AG08396 (cell line): ENCODE measurements at places on chromosomes 3 and 15.

- no peak for DNase-seq
These were observed 18.9 kb downstream of the GBE1 start for GRCh38 chr3:81742581-81742980.

DNA sequence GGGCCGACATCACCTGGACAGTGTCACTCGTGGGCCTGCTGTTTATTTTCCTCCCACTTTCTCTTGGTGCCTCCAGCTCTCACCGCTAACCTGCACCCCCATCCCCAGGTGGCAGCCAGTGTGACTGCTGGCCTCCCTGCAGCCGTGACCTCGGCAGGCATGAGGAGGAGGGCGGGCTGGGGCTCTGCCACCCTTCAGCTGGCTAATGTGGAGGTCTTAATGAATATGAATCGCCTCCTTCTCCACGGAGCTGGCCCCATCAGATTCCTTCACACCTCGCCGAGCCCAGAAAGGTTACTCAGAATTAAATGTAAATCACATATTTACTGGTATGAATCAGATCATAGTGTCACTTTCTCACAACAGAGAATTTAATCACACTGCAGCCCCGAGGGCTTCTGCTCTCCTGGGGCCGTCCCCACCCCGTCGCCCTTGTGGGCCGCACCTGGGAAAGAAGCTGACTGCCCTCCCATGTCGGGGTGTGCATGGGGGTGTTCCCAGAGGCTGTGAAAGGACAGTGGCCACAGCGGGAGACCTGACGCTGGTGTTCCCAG, 171.1 kb upstream of the TLE3 start:
- DNase-seq, result no peak

DNA sequence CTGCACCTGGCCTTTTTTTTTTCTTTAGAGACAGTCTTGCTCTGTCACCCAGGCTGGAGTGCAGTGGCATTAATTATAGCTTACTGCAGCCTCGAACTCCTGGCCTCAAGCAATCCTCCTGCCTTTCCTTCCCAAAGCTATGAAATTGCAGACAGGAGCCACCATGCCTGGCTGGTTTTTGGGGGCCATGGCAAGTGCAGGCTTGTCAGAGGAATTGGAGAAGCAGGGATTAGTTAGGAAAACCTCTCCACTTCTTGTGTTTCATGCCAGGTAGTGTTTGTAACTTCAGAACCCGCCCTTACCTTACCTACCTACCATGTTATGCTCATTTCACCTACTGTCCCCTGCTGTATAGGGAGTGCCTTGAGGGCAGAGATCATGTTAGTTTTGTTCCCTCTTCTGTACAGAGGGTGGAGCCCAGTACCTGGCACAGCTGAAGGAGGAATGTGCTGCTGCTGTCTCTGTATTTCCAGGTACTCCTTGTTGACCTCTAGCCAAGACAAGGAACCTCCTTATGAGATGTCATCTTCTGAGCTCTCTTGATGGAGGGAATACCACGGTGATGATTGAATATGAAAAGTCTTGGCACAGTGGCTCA, 43.8 kb downstream of the TRAK1 start:
- DNase-seq, result no peak

- DNase-seq, result no peak
These were observed 238.7 kb downstream of the SV2B start for GRCh38 chr15:91338766-91339165.

DNA sequence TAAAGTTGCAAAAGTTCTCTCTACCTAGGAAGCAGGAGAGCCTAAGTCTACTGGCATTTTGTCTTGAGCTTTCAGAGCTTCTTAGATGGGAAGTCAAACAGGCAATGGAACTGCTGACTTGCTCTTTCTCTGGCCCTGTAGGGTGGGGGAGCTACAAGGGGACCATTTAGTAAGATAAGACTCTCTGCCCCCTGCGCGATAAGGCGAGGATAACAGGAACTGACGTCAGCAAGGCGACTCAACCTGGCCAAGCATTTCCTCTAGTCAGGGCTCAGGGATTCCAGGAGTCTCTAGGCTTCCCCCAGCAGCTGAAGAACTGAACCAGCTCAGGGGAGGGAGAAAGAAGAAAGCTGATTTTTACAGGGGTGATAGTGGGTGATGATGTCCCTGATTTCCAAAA, 5.8 kb downstream of the RARB start:
- no peak for DNase-seq

- no peak for DNase-seq
These were observed 411.7 kb downstream of the NAALADL2 start for GRCh38 chr3:175270866-175271265.

DNA sequence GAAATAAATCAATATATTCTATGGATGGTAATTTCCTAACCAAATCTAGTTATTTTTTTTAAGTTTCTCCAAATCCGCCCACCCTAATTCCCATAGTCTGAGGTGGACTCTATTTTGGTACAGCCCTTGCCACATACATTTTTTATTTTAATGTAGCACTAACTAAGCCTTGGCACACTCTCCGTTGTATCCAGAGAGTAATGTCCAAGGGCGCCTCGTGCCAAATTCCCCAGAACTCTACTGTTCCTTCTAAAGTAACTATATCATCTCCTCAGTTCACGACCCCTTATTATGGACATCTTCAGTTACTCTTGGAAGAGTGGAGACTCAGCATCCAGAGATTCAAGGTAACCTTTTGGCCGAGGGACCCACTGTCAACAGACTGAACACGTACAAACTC, 1.3 kb downstream of the VGLL3 start:
- no peak for DNase-seq

DNA sequence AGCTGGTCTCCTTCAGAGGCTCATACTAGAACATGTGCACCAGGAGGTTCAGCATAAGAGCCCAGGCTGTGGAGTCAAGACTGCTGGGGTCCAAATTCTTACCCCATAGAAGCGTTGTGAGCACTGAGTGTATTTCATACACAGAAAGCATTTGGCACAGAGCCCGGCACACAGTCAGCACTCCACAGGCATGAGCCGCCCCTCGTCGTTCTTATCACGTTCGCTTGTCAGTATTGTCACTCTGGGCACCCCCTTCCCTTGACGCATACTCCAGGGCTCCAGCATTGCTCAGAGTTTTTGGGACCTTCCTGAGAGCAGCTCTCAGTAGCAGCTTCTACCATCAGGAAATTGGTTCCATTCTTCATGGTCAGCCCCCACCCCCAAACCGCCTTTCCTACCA, 25.2 kb downstream of the CORO2B start:
- DNase-seq, result no peak

GRCh38 chr3:58021962-58022361, 13.7 kb downstream of the FLNB start:
- DNase-seq, result no peak

- DNase-seq, result no peak
These were observed 3.4 kb upstream of the CTNNB1 start for GRCh38 chr3:41195946-41196345.

DNA sequence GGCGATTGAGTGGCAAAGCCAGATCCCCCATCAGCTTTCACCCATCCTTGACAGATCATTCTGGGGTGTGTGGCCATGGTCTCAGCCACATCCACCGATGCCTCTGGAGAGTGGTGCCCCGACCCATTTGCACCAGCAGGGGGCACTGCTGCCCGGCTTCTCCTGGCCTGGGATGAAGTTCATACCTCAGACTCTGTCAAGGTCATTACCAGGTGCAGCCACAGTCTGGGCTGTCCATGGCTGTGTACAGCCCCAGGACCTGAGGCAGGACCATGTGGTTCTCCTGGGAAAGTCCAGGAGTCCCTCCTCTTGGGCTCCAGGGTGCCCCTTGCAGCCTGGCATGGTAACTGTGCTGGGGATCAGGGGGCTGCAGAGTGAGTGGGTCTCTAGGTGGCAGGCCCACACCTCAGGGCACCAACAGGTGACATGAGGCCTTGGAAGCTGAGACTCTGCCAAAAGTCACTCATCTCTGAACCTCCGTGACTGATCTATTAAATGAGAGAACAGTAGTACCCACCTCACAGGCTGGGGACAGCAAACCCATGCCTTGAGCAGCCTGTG, 67.2 kb downstream of the CACNA2D2 start:
- peak; percentile 80 for DNase-seq

GRCh38 chr15:57114070-57114469, 195.6 kb downstream of the TCF12 start:
- no peak for DNase-seq

GRCh38 chr3:139642996-139643395, 34.8 kb downstream of the NMNAT3 start:
- no peak for DNase-seq

DNA sequence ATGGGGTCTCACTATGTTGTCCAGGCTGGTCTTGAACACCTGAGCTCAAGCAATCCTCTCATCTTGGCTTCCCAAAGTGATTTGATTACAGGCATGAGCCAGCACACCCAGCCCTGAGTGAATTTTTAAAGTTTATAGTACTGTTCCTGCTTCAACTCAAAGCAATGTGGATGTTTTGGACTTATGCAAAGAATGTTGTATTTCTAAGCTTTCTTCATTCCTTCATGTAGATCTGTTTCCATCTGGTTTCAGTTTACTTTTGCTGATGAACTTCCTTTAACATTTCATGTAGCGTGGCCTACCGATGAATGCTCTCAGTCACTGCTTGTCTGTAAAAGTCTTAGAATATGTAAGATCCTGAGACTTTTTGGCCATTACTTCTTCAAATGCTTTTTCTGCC, 23.2 kb downstream of the NRG4 start:
- DNase-seq, result no peak

- DNase-seq, result peak; percentile 13
These were observed 44.5 kb upstream of the CCNL1 start for GRCh38 chr3:157204431-157204830.

DNA sequence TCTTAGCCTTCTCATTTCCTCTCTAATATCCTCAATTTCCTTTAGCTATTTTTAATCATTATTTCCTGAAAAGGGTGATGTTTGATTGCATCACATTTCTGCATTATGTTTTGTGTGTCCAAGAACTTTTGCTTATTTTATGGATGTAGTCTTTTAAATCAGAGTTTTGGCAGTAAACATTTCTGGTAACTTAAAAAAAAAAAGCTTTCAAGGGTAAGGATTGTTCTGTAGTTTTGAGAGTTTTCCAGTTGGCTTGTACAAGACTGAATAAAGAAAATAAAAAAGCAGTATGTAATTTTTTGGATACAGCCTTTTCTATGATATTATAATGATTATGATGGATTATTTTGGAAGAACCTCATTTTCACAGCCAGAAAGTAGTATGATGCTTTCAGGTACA, 99.4 kb downstream of the DHX36 start:
- no peak for DNase-seq

- DNase-seq, result no peak
These were observed 11.0 kb downstream of the VILL start for GRCh38 chr3:38001456-38002081.

DNA sequence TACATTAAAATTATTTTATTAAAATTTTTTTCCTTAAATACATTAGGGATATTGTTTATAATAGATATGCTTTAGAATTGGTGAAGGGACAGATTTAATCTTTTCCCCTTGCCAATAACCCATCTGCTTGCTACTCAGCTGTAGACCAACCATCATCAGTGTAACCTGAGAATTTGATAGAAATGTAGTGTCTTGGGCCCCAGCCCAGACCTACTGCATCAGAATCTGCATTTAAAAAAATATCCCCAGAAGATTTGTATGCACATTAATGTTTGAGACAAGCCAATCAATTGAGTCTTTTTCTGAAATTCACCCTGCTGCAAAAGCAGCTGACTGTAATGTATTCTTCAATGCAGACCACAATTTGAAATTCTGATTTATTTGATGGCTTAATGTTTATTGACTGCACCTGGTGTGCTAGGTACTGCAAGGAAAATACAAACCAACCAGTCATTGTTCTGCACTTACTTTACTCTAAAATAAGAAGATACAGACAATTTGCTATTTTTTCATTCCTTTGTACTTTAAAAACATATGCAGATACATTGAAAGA, 190.7 kb upstream of the SGO1 start:
- no peak for DNase-seq

DNA sequence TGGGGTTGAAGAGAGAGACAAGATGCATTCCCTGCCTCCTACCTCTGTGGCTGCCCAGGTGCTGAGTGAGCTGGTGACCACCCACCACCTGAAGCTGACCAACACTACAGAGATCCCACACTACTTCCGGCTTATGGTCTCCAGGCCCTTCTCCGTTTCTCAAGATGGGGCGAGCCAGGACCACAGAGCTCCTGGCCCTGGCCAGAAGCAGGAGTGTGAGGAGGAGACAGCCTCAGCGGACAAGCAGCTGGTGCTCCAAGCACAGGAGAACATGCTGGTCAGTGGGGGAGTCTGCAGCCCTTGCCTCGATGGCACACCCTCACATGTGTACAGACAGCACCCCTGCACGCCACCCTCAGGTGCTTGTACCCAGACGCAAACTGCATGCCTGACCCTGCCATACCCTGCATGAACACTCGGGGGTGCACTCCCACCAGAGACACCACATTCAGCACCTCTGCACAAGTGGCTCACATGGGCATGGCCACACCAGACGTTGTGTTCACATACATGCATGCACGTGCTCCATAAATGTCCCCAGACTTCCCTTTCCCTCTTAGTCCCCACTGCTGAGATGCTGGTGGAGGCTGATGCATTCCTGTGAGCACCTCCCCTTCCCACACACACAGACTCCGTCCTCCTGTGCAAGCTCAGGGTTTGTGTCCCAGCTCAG, 19.0 kb downstream of the ACAA1 start:
- DNase-seq, result peak; percentile 75

- DNase-seq, result no peak
These were observed 33.3 kb downstream of the TMCO5A start for GRCh38 chr15:37967788-37968187.

DNA sequence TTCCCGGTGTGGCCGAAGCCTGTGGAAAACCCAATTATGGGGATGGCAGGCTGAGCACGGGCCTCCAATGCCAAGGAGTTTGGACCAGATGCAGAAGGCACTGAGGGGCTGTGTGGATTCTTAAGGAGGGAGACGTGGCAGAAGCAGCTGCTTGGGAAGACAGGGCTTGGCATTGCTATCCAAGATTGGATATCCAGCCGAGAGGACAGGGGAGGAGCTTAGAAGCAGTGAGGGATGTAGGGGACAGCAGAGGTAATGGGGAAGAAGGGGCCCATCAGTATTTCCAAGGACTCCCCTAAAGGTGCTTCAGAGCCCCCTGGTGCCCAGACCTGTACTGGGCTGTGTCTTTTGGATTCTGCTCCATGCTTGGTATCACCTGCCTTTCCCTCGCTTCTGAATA, 112.8 kb upstream of the TLE3 start:
- no peak for DNase-seq

DNA sequence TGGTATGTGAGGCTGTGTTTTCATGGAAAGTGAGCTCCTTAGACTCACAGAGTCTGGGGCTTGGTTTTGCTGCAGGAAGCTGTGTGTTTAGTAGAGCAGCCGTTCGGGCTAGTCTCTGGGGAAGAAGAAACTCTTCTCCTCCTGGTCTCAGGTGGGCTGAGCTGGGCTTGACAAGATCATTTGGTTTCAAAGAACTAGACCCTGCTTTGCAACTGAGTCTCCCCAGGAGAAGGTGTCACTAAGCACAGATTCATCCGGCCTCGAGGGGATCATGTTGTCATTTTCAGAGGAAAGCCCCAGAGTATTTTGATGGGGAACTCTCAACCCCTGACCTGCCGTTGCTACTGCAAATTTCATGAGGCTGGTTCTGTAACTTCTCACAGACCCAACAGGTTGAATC, 188.5 kb downstream of the FAM43A start:
- no peak for DNase-seq
